Parietal lobe (tissue), 2 donors: ENCODE measurements at places on chromosomes 3 and 15. TPM values are rescaled to one million over a fixed set of nuclear protein-coding genes. Genes with fewer than 3 reads are reported as not detected.

SLCO2A1 gene
- total RNA-seq: 0.31 TPM

TIGIT gene
- not detected for total RNA-seq

CCDC39 gene
- 0.63 TPM for total RNA-seq

EPHB1 gene
- total RNA-seq: 36.9 TPM

HESX1 gene
- not detected for total RNA-seq

STRIT1 gene
- not detected for total RNA-seq

GOLGA6B gene
- not detected for total RNA-seq

HYAL1 gene
- 2.8 TPM for total RNA-seq

EBLN2 gene
- 22.5 TPM for total RNA-seq

CCDC54 gene
- total RNA-seq: 1.6 TPM

FGF7 gene
- 0.94 TPM for total RNA-seq

TERC gene
- total RNA-seq: 57.6 TPM

IFRD2 gene
- total RNA-seq: 28.2 TPM

NCK1 gene
- 25.0 TPM for total RNA-seq

SPATA12 gene
- not detected for total RNA-seq

AMT gene
- total RNA-seq: 2.5 TPM

AMOTL2 gene
- 73.2 TPM for total RNA-seq

ATP2C1 gene
- total RNA-seq: 207 TPM

POPDC2 gene
- total RNA-seq: 2.5 TPM

RETNLB gene
- total RNA-seq: not detected

TAGLN3 gene
- 141 TPM for total RNA-seq

VPS39 gene
- total RNA-seq: 109 TPM

HTR3E gene
- total RNA-seq: not detected

NFKBIZ gene
- total RNA-seq: 3.4 TPM

DNASE1L3 gene
- total RNA-seq: not detected

SLITRK3 gene
- total RNA-seq: 4.7 TPM

CTXND1 gene
- total RNA-seq: 0.63 TPM

UCN2 gene
- total RNA-seq: not detected

GABRR3 gene
- not detected for total RNA-seq

TLR9 gene
- 0.31 TPM for total RNA-seq

RTP1 gene
- 0.31 TPM for total RNA-seq

PRSS50 gene
- total RNA-seq: 0.31 TPM

ACKR4 gene
- not detected for total RNA-seq

ERICH6 gene
- not detected for total RNA-seq

NPAP1 gene
- total RNA-seq: 0.94 TPM

KIF7 gene
- 10.6 TPM for total RNA-seq

AP3B2 gene
- 104 TPM for total RNA-seq

LCTL gene
- not detected for total RNA-seq
